ENCODE measurements at places on chromosomes 2 and 18.

DNA sequence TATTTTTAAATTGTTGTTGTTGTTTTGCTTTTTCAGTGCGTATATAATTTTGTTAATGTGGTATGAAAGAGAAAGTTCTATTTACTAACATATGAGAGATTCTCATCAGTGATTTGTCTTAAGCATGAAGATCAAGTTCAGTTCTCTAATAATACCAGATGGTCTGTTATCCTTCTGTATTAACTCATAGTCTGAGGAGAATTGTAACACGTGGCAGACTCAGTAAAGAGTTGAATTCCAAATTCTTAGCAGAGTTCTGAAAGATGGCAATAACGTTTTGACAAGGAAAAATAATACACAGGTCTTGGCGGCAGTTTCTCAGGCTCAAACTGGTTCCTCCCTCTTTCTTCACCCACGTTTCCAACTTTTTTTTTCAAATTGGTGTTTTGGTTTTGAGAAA, 17.2 kb upstream of the COL3A1 start:
- no peak for DNase-seq

- DNase-seq = no peak
Observed at GRCh38 chr2:61196671-61197070, 34.7 kb downstream of the C2orf74 start.

- no peak for DNase-seq
Observed at GRCh38 chr2:119463136-119463535, 31.5 kb downstream of the TMEM37 start.

- DNase-seq = no peak
Observed at GRCh38 chr2:156466739-156467405, 30.7 kb downstream of the GPD2 start.

- DNase-seq = no peak
Observed at GRCh38 chr2:134943540-134943939, 24.9 kb downstream of the CCNT2 start.

- no peak for DNase-seq
Observed at GRCh38 chr2:69959425-69959824, 2.0 kb downstream of the ASPRV1 start.

GRCh38 chr2:105114551-105114950, 76.7 kb downstream of the MRPS9 start:
- DNase-seq = peak; percentile 72

DNA sequence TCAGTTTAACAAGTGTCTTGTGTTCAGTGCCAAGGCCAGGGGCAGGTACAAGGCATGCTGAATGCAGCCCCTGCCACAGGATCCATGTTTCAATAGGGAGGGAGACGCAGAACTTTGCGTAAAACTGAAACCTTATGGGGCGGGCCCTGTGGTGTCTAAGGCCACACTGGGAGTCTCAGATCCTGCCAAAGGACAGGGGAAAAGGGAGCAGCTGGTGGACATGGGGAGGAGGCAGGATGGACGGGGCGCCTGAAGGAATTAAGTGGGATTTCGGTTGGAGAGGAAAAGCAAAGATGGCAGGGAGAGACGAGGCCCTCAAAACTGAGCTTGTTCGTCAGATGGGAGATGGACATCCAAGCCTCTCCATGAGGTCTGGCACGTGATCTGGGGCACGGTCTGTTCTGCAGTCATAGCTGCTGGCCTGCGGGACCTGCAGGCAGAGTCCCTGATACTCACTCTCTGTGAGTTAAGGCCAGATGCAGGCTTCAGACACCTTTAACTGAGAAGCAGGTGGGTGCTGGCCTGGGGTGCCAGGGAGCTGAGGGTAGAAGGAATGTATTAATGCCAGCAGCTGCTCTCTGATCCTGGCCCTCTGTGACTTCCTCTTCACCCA, 48.8 kb downstream of the TCF7L1 start:
- no peak for DNase-seq

GRCh38 chr2:69902213-69902922, 8.6 kb downstream of the SNRNP27 start:
- no peak for DNase-seq

DNA sequence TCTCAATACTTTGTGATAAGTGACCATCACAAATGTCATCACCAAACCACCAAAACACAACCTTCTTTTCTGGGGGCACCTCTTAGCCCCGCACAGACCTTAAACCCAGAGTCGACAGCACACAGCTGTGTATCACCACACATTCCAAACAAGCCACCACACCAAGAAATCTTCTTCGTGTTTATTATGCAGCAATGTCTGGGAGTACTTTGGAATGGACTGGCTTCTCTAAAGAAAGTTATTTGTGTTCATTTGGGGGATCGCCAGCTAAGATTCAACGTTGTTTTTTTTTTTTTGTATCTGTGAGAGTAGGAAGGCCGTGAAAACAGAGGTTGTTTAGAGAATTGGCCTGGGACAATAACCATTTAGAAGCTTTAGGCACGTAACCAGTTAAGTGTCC, 1.1 kb upstream of the MTA3 start:
- DNase-seq = no peak

DNA sequence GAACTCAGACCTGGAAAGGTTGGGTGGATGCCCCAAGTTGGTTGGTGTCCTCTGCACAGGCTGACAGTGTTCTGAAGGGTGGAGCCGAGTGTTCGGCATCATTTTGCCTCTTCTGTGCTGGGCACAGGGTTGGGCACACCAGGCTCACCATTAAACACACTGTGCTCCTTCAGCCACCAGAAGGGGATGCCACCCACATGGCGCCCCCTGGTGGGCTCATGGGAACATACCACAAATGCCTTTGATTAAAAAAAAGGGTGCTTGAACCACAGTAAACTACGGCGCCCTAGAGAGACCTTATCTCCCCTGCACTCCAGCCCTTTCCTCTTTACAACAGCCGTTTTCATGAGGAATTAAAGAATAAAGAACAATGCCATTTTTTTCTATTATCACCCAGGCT, 89.4 kb downstream of the CELF4 start:
- DNase-seq = peak; percentile 14

DNA sequence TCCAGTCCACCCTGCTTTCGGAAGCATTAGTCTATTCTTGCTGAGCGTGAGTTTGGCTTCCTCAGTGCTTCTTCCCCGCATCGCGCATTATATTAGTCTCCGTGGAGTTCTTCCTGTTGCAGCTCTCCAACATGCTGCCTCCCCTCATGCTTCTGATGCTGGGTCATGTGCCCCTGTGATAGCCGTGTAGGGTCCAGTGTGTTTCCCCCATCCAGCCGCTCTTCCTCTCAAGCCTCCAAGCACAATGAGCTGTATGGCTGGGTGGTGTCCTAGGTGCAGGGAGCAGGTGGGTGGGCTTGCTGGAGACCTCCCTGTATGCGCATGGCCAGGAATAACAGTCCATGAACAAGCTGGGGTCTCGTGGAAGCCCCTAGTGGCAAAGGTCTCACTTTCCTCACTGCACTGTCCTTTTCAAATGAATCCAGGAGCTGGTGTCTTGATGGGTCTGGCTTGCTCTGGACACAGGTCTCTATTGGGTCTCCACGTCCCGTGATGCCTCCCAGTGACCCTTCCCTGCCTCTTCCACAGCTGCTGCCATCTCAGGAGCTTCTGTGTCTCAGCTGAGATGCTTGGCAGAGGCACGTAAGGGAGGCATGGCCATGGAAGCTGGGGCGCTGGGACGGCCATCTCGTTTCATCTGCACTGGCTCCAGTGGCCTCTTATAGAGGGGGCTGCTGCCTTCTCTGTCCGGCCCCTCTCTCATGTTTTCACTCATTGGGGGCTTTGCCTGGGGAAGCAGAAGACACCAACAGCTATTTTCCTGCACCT, 54.8 kb upstream of the HDAC4 start:
- no peak for DNase-seq

- DNase-seq = no peak
Observed at GRCh38 chr2:86023366-86023712, 82.3 kb downstream of the POLR1A start.

GRCh38 chr2:217880891-217881290, 121.9 kb downstream of the TNS1 start:
- DNase-seq = no peak

- no peak for DNase-seq
Observed at GRCh38 chr2:220660277-220661145, 911.6 kb downstream of the EPHA4 start.

DNA sequence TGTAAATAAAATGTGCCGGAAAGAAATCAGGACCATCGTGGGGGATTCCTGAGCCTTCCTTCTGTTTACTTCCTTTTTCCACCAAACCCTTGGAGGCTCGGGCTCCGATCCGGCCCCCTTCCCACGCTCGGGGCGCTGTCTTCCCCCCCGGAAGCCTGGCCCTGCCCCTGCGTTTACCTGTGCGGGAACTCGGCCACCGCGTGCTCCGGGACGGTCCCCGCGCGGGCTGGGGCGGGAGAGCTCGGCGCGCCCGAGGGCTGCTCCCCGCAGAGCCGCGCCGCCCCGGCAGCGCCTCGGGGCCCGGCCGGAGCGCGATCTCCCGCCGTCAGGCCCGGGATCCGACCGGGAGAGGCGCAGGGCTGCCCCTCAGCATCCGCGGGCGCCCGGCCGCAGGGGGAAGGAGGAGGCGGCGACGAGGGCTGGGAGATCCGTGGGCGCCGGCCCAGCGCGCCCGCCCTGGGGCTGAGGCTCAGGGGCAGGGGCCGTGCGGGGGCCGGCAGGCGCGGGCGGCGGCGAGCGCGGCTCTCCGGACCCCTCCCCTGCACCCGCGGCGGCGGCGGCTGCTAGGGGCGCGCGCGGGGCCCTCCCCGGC, 435 bp downstream of the ADCY3 start:
- DNase-seq = no peak

DNA sequence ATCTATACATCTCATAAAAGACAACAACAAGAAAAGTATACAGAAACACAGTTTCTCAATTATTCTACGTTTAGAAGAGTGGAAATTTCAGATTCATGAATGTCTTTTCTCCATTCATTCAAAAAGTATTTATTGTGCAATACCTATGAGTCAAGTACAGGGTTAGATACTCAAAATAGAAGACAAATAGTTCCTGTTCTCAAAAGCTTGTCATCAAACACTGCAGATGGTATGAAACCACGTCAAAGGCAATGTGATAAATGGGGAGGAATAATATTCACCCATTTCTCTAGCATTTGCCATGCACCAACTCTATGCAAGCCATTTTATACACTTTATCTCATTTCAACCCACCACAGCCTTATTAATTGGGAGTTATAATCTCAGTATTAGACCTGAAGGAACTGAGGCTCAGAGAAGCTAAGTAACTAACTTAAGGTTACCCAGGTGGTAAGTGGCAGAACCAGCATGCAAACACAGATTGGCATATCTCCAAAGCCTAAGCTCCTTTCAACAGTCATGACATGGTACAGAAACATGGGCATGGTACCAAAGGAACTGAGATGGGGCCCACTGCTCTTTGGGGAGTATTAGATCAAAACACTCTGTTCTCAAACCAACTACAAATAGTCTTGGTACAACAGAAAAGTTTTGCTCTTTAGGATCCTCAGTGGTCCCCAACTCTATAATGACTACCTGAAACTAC, 67.2 kb upstream of the NPAS2 start:
- peak; percentile 71 for DNase-seq

DNA sequence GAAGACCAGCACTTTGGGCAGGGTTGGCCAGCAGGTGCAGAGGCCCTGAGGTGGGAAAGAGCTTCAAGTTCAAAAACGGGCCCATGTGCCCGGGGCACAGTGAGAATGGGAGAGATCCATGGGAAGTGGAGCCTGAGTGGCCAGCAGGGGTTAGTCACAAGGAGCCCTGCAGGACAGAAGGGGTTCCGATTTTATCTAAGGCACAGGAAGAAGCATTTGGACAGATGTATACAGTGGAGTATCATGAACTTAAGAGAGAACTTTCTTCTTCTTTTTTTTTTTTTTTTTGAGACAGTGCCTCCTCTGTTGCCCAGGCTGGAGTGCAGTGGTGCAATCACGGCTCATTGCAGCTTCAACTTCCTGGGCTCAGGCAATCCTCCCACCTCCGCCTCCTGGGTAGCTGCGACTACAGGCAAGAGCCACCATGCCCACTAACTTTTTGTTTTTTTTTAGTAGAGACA, 24.0 kb downstream of the WIPF1 start:
- no peak for DNase-seq

DNA sequence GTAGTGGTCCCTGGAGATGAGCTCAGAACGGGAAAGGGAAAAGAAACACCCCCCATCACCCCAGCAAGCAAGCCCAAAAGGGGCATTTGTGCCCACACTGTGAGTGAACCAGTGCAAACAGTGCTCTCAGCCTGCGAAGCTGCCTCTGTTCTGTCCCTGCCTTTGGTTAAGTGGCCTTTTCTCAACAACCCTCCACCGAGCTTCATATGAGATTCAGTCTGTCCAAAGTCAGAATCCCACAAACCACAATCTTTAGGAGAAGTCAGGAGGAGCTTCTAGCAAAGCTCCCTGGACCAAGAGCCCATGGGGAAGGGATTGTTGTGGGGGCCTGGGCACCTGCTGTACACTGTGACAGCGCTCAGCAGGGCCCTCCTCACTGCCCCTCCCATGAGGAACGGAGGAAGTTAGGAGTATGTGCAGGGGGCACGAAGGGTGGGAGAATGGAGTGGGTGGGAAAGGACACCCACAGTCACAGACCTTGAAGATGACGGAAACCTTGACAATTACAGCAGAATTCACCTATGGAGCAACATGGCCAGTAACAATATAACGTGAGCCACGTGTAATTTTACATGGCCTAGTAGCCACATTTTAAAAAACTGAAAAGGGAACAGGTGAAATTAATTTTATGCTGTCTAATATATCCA, 119.5 kb downstream of the SMAD7 start:
- DNase-seq = no peak

GRCh38 chr2:11717623-11718022, 28.8 kb upstream of the LPIN1 start:
- DNase-seq = no peak

DNA sequence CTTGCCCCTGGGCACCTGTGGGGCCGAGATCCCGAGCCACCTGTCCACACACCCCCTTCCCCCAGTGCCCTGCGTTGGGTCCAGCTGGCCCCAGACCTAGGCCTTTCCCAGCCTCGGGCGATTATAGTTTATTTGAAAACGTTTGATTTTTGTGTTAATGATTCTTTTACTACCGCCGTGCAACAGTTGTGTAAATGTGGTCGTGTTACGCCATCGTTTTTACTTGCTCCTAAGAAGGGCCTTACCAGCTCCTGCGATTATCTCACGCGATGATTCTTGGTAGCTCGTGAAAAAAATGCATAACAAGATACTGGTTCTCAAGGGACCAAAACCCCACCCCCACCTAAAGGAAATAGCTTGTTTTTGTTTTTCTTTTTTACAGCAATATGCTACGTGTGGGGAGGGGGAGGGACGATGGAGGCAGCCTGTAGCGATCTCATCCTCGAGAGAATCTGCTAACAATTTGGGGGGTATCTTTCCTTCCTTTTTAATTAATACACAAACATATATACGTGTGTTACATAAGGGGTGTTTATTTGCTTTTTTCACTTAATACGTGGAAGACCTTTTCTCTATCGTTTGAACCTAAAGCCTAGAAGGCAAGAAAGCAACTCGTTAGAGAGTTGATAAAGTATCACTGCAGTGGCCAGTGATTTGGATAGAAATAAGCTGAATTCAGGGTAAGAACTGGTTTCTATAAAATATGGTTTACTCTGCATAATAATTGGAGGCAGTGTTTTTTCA, 1.0 kb downstream of the ZDBF2 start:
- peak; percentile 30 for DNase-seq
